Inflammatory macrophage (primary cell): ENCODE measurements at places on chromosomes 3 and 15.

DNA sequence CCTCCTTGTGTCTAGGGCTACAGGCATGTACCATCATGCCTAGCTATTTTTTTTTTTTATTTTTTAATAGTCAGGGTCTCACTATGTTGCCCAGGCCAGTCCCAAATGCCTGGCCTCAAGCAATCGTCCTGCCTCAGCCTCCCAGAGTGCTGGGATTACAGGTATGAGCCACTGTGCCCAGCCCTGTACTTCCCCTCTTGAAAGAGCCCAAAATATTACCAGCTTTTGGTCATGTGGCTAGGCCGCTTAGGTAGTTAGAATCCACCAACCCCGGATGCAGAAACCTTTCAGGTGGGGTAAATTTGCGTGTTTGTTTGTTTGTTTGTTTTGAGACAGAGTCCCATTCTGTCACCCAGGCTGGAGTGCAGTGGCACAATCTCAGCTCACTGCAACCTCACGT lies 132.8 kb upstream of the C2CD4B start:
- DNase-seq, result no peak

GRCh38 chr3:184156522-184156955 lies 1.4 kb downstream of the DVL3 start:
- no peak for DNase-seq

DNA sequence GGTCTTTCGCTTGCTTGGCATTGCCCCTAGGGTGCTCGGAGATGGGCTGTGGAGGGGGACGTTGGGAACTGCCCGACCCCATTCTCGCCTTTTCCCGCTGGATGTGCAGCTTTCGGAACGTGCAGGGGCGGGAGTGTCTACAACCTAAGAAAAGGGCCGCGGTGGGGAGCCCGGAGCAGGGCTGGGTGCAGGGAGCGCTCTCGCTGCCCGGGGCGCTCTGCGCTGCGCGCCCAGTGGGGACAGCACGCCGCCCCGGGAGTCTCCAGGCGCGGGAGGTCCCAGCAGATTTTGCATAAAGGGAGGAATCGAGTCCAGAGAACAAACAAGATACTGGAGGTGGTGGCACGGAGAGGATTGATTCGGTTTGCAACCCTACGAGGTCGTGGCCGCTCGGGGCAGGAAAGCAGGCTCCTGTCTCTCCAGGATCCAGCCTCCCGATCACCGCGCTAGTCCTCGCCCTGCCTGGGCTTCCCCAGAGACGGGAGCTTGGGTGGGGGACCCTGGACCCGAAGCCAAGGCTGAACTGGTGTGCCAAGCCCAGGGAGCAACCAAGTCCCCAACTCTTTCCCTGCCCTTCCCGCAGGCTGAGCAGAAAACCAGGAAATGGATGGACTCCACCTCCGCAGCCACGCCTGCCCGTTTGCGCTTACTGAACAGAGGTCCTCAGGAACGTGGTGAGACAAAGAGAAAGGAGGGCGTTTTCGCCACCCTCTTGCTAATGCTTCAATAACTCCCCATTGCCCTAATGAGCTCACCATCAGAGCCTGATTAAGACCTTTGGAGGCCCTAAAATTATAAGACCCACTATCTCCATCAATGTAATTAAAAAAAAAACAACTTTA lies 59.7 kb downstream of the NOX5 start:
- DNase-seq, result peak; percentile 26

GRCh38 chr3:191393146-191393545 lies 62.8 kb upstream of the UTS2B start:
- no peak for DNase-seq

GRCh38 chr3:67808906-67809305 lies 154.5 kb upstream of the SUCLG2 start:
- DNase-seq, result no peak

GRCh38 chr15:69479971-69480370 lies 27.4 kb downstream of the RPLP1 start:
- DNase-seq, result no peak

DNA sequence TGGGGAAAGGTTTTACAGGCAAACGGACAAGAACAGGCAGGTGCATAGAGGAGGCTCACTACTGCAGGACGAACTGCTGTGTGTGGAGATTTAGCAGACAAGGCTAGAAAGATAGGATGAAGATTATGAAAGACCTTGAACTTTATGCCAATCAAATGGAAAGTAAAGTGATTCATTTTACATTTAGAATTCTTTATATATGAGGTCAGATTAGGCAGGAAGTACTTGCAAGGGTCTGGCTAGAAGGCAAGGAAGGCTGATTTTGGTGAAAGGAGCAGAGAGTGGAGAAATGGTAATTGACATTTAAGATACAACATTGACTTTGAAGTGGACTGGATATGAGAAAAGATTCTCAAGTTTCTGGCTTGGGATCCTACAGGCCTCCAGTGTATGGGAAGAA lies 33.6 kb downstream of the PLSCR4 start:
- DNase-seq, result no peak

DNA sequence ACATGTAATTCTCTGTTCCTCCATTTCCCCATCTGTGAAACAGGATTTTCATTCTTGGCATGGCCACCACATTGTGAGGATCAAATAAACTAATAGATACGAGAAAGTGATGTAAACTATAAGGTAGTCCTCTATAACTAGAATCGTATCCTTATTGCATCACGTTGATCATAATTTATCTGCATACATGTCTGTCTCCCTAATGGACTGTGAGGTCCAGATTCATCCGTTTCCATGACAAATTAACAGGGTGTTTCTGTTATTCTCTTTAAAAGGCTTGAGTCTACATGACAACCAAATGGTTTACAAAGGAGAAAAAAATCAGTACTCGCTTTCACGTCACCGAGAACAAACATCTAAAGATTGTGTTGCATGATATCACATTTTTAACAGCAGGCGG lies 53.0 kb downstream of the SST start:
- no peak for DNase-seq

DNA sequence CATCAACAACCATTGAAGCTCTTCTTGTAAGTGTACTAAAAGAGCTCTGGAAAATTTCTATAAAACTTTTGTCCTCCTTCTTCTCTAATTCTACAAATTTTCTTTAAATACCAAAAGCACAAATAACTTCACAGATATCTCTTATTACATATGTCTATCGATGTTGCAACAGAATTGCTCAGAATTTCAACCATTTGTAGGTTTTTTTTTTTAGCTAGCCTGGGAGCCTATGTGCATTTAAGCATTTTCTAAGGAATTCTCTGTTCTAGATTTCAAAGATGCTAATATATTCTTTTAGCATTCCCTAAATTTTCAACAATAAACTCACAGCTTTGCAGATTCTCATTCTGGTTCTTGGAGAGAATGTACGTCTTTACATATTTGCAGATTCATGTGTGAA lies 774.3 kb upstream of the NR2F2 start:
- no peak for DNase-seq

DNA sequence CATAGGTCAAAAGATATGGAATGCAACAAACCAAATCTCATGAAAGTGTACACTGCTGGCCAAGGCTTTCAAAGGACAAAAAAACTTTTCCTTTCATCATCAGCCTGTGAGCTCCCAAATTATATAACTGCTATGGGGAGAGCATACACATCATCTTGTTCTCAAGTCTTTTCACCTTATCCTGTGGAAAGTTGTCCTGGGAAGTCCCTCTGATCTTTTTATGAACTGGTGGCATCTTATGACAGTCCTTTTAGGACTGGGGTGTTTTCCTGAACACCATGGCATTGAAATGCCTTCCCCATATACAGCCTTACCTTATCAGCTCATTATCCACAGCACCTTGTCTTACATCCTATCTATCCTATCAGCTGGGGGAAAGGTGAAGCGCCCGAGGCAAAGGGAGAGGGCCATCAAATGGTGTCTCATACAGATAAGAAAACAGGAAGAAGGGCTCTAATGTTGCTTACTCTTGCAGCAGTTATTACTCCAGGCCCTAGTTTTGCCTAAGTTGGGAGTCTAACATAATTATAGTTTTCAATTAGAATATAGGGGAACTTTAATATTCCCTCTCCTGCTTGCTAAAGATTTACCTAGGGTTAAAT lies 61.5 kb upstream of the GOLIM4 start:
- DNase-seq, result no peak

DNA sequence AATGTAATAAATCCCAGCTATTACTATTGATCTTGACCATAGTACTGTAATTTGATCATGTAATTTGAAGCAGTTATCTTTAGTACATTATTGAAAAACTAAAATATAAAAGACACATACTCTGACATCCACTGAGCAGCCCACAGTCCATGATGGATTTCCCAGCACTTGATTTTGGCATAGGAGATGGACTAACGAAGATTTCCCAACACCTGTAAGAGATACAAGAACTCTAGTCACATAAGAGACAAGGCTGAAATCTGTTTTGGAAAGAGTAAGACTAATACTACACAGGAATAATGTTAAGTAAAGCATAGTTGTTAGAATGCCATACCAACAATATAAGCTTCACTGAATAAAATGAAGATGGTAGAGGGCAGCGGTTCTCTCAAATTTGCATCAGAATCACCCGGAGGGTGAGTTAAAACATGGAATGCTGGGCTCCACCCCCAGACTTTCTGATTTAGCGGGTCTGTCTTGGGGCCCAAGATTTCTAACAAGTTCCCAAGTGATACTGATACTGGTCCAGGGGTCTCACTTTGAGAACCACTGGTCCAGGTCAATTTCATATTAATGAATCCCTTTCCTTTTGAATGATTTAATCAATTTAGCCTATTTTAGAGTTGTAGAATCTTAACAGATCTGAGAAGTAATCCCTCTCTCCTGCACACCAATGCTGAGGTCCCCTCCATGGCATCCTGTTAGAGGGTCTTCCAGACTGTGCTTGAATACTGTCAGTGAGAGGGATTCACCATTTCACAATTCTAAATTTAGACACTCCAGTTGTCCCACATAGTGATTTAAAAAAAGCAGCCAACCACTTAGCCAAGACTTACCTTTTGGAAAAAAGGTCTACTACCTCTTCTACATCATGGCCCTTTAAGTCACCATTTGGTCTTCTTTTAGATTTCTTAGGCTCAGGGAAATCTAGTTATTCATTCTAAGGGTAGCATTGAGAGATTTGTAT lies 11.5 kb downstream of the RABL3 start:
- no peak for DNase-seq

DNA sequence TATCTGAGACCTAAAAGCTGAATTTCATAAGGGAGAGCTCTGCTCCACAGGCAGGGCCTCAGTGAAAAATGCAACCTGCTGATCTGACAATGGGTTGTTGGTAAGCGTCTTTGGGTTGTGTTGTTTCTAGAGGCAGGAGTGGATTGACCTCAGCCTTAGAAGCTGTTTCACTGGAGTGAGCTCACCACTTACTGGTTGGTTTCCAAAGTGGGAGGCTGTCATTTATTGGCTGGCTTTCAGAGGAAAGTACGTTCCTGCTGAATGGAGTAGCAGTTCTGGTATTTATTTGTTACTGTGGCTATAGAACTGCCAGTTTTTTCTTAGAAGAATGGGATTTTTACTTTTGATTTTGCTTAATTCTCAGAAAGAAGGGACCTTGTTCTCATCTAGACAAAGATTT lies 29.3 kb upstream of the COL6A5 start:
- no peak for DNase-seq

GRCh38 chr3:143170676-143171075 lies 51.1 kb downstream of the CHST2 start:
- no peak for DNase-seq

GRCh38 chr3:1088503-1088902 lies 4.3 kb upstream of the CNTN6 start:
- no peak for DNase-seq

GRCh38 chr3:192685801-192686200 lies 41.5 kb downstream of the FGF12 start:
- DNase-seq, result no peak

DNA sequence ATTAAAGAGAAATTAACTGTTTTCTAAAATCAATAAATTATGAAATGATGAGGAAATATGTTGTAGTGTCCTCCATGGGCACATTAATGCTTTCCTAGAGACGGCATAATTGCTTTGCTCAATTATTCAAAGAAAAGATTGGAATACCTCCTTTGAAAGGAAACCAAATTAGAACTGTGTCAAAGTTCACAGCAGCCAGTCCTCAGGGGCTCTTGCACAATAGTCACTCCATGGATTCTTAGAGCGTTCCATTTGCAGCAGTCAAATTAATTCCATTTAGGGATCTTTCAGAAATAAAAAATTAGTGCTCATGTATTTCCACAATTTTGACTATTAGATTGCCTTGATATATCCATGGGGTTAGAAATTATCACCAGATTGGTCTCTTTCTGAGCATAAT lies 841.6 kb upstream of the DPPA4 start:
- no peak for DNase-seq

- no peak for DNase-seq
Observed at GRCh38 chr3:47716656-47717055, 65.0 kb downstream of the SMARCC1 start.

DNA sequence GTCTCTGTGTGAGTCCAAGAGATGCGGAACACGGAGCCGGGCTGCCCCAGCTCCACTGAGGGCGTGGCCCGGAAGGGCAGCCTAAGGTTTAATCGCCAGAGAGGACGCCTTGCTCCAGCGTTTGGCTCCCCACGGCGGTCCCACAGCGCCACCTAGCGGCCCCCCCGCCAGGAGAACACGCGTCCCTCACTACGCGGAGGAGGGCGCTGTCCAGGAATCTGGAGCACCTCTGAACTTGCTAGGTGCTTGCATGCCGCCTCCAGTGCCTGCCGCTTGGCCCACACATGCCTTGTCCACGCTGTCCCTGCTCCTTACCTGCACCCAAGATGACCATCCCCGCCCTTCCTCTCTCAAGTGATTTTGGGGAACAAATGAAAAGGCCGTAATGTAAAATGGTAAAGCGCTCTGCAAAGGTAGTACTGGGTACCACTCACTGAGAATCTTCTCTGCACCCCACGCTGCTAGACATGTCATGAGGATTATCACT lies 14.4 kb upstream of the MRPS22 start:
- DNase-seq, result peak; percentile 91

GRCh38 chr3:13600950-13601691 lies 52.2 kb downstream of the FBLN2 start:
- no peak for DNase-seq

- no peak for DNase-seq
Observed at GRCh38 chr3:7333125-7333524, 472.2 kb downstream of the GRM7 start.

GRCh38 chr3:3783696-3784095 lies 15.5 kb upstream of the LRRN1 start:
- no peak for DNase-seq

GRCh38 chr15:52105846-52106245 lies 6.7 kb downstream of the BCL2L10 start:
- DNase-seq, result peak; percentile 76
